ENCODE measurements at places on chromosomes 1 and 21.

DNA sequence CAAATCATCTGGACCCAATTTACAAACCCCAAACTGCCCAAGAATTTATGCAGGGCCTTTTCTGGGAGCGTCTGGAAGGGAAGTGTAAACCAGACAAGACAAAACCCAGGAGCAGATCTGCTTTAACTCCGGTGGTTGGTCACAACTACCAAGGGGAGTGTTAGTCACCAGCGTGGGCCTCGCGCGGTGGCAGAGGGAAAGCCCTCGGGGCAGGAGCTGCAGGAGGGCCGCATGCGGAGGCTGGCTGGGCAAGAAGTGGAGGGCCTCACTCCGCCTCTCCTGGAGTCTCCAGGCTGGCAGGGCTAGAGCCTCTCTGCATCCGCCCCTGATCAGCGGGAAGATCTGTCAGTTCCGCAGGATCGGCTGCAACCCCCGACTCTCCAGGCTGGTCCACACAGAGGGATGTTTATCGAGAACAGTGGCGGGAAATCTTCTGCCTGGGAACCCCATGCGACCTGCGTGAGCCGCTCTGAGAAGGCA, 2.0 kb downstream of the COL24A1 start:
- DNase-seq = peak; percentile 59

- peak; percentile 8 for DNase-seq
These were observed 83.0 kb upstream of the COL11A1 start for GRCh38 chr1:103191327-103191726.

DNA sequence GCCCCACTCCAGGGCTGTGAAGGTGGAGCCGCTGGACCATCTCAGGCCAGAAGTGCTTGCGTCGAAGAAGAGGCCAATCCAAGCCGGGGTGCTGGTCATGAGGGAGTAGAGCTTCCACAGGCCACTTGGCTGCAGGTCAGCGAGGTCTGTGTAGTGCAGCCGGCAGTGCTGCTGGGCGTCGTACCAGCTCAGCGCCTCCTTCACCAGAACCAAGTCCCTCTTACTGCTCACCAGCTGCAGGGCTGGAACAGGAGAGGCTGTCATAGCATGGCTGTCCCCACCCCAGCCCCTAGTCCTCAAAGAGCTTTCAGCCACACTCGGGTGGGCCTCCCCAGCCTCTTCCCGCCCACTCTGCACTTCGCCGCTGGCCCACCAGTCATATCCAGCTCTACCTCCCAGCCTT, 2.2 kb downstream of the CLEC20A start:
- no peak for DNase-seq

DNA sequence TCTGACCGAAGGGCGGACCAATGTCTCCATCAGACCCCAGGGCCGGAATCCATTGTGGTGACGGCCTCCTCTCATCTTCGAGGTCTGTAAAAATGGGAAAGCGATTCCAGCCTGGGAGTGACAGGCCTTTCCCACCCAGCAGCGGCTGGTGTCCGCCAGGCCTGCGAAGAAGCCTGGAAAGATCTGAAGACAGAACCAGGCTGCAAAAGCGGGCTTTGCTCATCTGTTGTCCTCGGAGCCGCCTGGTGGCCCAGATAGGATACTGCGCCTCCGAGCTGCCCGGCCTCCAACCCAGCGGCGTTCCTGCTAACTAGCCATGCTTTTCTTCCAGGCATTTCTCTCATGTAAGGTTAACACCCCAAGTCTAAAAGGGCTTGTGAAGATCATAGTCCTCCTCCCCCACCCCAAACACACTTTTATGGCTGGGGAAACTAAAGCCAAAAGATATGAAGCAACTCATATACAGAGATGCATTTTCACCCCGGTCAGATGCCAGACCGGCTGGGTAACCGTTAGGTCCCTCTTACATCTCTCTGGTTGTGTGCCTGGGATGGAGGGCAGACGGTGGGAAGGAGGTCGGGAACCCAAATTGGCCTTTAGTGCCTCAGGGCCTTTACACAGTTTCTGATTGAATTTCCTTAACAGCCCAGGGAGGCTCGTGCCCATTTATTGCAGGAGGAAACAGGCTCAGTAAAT, 1.9 kb upstream of the DHRS3 start:
- peak; percentile 92 for DNase-seq

DNA sequence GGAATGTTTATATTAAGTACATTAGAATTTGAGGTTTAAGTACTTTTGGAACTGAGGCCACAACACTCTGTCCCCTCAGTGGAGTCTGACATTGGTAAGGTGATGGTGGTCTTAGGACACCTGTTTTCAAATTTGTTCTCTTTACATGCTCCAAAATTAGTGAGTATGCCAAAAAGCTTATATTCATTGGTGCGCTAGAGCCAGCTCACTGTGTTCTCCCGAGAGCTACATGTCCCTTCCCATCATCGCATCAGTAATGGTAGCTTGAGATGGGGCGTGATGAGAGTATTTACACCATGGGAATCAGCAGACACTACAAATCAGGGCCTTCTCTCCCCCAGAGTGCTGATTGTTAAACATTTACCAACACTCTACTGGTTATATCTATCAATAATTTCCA, 19.5 kb downstream of the ETS2 start:
- DNase-seq = no peak

GRCh38 chr1:14686701-14687100, 88.2 kb downstream of the KAZN start:
- DNase-seq = no peak

DNA sequence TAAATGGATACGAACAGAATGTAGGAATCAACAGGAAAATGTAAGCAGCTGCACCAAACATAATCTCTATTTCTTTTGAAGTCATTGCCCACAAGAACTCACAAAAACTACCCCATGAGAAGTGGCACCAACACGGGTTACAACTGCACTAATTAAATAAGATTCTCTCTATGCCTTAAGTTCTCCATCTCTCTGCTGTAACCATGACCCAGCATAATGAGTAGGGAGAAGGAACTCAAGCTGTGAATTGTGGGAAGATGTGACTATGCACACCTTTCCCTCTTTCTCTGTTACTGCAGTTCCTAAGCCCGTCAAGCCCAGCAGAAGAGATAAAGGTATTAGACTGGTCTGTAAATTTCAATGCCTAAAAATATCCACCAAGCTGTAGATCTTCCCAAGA, 614.0 kb downstream of the USP25 start:
- DNase-seq = no peak

DNA sequence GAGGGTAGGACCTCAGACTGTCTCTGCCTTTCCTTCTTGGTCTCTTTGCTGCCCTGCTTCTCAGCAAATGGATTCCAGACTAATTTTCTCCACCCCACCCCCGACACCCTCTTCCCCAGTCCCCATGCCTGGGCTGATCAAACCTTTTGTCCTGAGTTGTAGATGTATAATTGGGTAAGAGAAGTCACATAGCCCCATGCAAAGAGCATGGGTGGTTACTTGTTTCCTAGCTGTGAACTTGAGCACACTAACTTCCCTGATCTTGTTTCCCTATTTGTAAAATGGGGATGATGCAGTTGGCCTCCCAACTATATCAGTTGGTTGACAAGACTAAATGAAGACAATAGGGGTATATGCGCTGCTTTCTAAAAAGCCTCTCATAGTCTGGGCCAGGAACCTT, 9.2 kb downstream of the PADI6 start:
- DNase-seq = no peak

DNA sequence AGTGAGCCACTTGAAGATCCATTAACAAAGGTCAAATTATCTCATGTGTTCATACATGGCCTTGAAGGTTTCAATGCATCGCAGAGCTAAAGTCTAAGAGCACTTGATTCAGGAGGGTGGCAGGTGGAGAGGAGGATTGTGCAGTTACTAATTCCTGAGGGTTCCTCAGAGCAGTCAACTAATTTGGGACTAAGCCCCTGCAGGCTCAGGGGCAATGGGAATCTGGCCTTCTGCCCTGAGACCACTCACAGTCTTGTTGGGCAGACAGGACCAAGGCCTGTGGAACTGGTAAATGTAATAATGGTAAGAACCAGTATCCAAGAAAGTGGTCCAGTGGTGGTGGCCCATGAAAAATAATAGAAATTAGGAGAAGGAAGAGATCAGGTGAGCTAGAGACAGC, 127.4 kb upstream of the HMGB4 start:
- no peak for DNase-seq

DNA sequence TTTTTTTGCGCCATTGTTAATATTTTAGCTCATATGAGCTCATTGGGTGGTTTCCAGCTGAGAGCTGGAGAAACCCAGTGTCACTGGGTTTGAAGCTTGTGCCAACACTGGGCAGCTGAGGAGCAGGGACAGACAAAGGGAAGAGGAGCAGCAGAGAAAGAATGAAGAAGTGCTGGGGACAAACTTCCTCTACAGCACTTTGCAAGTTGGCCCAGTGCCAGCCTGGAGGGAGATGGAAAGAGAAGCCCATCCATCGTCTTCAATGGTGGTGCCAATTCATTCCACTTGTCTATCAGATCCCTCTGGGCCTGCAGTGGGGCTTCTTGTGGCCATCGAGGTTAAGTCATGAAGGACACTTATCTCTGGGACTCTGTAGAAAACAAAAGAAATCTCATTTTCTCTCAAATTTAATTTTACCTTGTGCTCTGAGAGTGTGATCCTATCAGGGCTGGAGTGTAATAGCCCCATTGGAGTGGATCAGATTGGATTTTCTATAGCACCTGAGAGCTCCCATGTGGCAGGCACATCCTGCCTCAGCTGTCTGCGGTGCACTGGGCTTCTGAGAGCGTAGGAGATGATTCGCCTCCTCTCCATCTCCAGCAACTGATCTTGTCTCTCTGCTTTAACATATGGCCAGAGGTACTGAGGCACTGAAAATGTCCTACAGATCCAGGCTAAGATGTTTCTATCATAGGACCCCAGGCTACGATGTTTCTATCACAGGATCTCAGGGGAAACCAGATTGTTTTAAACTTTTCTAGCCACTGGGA, 114.7 kb downstream of the TNR start:
- no peak for DNase-seq

GRCh38 chr1:20153000-20153418, 13.9 kb downstream of the PLA2G2F start:
- no peak for DNase-seq

DNA sequence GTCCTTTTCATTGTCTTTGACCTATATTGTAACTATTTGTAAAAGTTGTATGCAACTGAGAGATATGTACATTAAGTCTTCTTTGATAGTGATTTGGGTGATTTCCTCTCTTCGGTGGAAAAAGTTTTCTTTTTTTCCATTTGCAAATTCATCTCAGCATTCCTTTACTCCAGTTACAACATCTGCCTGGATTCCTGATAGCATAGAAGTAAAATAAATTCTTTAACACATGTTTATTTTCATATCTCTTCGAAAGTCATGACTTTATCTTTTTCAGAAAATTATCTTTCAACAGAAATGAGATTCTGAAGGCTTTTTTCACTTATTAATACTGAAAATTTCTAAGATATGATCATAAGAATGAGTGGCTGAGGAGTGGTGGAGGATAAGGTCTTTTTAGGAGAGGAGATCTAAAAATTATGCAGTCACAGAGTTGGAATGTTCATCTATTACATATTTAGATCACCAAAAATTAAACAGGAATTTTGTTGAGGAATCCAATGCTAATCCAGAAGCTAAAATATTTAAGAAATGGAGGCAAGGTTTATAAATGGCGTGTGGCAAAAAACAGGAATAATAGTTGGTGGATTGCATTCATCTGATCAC, 400.5 kb downstream of the KCNT2 start:
- DNase-seq = no peak

- DNase-seq = peak; percentile 81
These were observed 48.0 kb downstream of the H3-3A start for GRCh38 chr1:226110249-226111097.

DNA sequence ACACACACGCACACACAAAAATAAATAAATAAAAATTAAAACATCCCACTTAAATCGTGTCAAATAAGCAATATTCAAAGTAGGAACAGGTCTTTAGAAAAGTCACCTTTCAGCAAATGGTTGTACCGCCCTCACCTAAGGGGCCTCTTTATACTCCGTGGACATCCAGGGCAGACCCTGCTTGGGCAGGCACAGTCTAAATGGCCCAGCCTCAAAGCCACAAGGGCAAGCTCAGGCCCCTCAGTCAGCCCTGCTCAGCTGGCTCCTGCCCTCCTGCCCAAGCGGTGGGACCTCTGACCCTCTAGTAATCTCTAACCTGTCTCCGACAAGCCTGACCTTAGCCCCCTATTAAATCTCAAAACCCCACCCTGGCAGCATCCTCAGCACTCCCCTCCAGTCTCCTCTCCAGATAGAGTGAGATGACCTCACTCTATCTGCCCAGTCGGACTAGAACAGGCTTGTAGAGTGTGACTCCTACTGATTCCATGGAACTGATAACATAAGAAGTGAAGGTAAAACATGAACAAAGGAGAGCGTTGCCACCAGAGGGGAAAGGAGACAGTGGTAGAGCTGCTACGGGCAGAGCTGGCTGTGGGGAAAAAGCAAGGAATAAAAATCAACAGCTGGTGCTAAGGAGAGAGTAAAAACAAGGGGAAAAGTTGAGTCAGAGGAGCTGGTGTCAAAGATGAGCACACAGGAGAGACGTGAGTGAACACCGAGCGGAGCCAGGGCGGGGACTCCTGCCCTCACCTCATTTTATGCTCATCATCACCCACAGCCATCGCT, 36.0 kb downstream of the SIPA1L2 start:
- peak; percentile 35 for DNase-seq

- DNase-seq = no peak
These were observed 10.0 kb upstream of the ANGPTL7 start for GRCh38 chr1:11179125-11179524.
